NT2/D1 (cell line): ENCODE measurements at places on chromosomes 2 and 18.

- DNase-seq: no peak
These were observed 77.2 kb downstream of the TLK1 start for GRCh38 chr2:171083451-171083850.

DNA sequence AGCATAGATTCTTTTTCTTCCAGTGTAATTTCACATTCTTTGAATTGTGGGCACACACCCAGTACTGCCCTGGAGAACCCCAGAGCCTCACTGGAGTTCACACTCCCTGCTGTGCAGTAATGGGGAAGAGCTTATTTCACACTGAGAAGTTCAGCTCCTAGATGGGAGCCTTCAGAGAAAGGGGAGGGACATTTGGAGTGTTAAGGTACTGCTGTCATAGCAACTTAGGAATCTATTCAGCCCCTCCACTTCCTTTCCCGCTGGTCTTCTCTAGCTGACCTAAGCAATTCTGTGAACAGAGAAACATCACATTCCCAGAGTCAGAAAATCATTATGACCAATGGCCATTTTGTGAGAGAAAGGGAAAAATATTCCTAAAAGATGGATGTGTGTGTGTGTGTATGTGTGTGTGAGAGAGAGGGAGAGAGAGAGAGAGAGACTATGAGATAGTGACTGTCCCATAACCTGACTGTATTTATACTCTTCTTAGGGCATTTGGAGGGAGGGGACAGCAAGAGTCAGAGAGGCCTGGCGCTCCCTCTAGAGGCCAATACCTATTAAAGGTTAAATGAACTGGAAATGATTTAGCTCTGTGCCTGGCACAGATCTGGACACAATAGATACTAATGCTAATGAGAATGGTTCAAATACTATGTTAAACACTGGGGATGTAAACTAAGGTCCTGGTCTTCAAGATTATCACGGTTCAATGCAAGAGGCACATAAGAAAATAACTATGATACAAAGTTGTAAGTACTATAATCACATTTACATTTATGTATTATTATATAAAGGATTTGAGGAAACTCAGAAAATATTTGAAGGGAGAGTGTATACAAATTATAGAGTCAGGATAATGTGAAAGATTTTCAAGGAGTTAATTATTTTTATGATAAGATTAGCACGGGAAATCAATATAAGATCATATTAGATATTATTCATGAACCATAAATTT, 41.5 kb upstream of the RPE start:
- peak; percentile 94 for DNase-seq

- DNase-seq: no peak
These were observed 63.1 kb downstream of the UNC80 start for GRCh38 chr2:209834767-209835166.

DNA sequence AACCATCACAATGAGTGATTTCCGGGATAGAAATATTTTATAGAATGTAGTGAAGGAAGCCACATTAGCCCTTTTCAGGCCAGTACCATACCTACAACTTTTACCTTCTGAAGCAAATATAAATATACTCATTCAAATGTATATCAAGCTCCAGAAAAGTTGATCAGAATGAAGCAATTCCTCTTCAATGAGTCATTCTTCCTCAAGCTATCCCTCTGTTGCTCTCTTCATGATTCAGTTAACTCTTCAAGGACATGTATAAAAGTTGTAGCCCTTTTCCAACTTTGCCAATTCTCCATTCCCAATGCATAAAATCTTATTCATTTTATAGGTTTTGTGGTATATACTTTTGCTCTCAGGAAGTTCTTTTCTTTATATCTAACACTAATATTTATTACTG, 242.1 kb upstream of the RGPD4 start:
- no peak for DNase-seq

DNA sequence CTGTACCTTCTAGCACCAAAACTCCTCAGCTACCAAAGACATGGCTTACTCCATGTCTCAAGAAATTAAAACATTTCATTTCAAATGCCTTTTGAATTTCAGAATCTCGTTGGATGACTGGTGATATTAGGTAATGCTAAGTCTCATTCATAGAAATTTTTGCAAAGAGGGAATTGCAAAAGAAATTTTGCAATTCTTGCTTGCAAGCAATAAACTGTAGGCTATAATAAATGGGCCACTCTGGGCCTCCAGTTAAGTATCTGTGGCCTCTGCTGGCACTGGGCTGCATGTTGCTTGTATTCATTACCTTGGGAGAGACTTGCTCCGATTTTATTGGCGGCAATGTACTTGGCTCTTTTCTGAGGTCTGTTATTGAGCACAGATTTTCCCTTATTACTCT, 2.8 kb upstream of the LCLAT1 start:
- DNase-seq: no peak

GRCh38 chr18:12021077-12021476, 39.8 kb downstream of the IMPA2 start:
- DNase-seq: no peak

DNA sequence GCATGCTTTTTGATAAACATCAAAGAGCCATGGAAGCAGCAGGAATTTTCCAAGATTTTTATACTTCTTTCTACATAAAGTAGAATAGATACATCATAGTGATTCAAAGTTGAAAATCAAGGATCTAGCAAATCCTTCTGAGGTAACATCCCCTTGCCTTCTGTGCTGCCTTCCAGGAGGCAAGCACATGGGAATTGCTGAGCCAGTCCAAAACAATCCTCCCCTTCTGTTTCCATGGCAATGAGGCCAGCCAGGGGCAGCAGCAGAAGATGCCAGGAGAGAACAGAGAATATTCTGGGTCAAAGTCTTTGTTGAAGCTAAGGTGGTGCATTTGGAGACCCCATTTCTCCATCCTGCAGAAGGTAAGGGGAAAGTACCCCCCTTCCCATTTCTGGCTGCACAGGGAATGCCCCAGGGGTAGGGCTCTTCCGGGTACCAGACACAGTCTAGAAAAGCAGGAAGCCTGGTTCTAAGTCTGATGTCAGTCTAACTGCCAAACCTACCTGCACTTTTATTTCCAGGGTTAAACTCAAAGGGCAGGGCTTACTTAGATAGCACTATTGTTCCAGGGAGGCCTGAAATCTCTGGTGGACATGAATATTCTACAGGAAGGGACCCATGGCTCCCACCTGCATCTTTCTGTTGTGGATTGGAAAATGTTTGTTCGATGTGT, 22.1 kb downstream of the CENPA start:
- no peak for DNase-seq

DNA sequence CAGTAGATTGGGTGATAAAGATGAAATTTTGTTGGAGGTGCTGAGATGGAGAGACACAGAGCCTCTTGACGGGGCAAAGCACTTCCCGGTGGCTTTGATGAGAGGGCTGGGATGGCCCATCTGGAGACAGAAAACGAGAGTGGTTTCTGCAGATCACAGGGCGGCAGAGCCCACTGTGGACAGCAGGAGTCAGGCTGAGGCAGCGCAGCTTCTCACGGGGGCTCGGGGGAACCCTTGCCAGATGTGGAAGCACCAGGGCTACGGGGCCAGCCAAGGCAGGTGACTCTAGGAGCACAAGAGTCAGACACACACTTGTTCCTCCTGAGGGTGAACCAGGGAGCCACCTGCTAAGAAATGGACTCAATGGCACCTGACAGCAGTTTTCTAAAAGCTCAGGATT, 78.5 kb downstream of the TPO start:
- DNase-seq: no peak

GRCh38 chr2:32627441-32627813, 423 bp upstream of the TTC27 start:
- peak; percentile 48 for DNase-seq

GRCh38 chr2:127379712-127380355, 7.9 kb downstream of the MAP3K2 start:
- DNase-seq: no peak

- DNase-seq: no peak
These were observed 19.8 kb downstream of the ADD2 start for GRCh38 chr2:70748002-70748784.

GRCh38 chr18:49305688-49306336, 154.6 kb downstream of the DYM start:
- no peak for DNase-seq

GRCh38 chr2:239222312-239222660, 178.5 kb downstream of the HDAC4 start:
- no peak for DNase-seq

DNA sequence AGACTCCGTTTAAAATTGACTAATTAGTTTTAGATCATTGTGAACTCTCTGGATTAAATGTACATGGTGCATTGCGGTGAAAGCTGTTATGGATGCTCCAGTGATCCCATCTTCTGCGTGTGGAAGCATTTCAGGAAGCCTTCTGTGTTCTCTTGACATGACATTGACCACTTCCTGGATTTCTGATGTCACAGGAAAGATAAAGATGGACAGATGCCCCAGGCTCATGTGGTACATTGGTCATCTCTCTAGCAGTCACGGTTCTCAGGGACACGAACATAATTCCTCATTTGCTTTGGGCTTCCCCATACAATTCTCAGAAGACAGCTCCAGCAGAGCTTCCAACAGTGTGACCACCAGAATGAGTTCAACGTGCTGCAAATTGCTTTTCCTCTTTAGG, 26.9 kb downstream of the AGAP1 start:
- DNase-seq: no peak

GRCh38 chr2:191961556-191961955, 114.7 kb upstream of the CAVIN2 start:
- DNase-seq: no peak

DNA sequence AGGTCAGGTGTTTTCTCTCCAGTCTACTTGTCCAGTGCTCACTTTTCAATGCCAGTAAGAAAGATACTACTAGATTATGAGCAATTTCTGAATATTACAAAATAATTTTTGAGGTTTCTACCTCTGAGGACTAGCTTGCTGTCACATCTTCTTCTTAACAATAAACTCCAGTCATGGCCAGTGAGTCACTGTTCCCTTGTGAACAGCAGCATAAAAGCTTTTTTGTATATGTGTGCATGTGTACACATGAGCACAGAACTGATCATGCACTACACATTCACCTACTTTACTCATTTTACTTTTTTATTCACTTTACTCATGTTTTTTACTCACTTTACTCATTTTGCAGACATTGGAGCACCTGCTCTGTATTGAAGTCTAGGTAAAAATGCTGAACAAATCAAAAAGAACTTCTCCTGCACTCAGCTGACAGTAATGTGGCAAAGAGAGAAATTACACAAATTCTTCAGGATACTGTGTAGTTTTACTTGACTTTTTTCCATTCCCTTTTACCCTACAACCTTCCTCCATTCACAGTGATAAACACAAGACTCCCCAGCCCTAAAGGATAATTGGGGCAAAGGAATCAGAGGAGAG, 28.0 kb downstream of the ST6GAL2 start:
- no peak for DNase-seq

- DNase-seq: no peak
These were observed 74.2 kb upstream of the STK17B start for GRCh38 chr2:196245378-196246140.

DNA sequence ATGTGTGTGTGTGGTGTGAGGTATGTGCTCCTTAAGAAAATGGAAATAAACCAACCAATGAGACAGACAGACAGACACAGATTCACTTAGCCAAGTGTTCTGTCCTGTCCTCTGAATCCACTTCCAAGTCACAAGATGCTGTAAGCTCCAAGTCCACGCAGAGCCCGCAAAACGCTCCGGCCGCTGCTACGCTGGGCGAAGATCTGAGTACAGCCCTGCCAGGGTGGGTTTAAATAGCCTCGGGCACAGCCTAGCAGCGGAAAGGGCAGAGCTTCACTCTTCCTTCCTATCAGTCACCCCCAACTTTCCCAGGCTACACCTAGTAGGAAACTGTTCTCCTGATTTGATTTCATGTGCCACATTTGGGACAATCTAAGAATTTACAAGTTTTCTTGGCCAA, 121.2 kb upstream of the ANKRD30BL start:
- DNase-seq: no peak

DNA sequence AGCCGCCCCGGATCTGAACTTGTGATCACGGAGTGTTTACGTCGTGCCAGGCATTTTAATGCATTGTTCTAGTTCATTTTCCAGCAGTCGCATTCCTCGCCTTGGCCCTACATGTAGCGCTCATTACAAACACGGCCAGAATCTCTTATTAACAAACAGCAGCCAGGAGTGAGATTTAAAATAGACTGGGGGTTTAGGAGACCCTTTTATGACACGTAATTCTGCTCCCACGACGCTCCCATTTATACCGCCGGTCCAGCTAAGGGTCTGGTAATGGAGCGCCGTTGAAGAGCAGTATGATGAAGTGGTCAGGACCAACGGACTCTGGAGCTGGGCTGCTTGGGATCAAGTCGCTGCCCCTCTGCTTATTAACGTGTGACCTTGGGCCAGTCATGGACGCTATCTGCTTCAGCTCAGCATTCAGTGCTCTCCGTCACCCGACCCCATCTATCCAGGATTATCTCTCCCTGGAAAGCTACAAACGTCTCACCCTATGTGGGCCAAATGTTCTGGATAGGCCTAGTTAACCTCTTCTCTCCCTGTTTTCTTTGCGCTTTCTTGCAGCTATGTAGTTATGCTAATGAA, 745 bp downstream of the MSH2 start:
- DNase-seq: no peak

DNA sequence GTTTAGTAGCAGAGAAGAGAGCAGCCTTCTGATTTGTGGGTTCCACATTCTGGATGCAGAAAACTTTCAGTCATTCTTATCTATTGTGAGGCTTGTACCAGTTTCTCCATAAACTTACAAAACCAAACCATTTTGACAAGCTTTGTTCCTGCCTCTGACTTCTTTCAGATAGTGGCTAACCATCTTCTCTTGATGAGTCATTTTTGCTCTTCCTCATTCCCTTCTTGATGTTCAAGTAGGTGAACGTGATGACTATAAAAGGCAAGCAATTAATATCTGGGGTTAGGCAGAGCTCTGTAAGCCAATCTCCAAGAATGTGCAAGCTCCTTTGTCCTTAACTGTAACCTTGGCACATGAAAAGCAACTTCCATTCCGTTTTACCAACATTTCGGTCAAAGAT, 2083.1 kb upstream of the PIK3C3 start:
- DNase-seq: no peak

DNA sequence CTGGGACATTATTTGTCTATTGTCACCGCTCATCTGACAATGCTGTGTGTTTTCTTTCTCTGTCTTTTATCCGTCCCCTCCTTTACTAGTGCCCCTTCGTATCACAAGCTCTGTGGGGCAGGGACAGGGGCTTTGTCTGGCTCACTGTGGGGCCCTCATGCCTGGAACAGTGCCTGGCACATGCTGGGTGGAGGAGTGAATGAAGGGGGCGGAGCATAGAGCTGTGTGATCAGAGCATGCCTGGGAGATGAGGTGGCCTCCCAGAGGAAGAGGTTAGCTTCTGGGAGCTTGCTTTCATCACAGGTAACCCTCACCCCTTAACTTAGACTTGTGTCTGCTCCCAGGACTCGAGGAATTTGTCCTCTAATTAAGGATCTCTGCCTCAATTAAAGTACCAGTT, 16.4 kb downstream of the MTCL1 start:
- no peak for DNase-seq

- no peak for DNase-seq
These were observed 34.8 kb upstream of the SKA1 start for GRCh38 chr18:50340078-50340477.
